ENCODE measurements at places on chromosomes 6 and 20. TPM values are rescaled to one million over a fixed set of nuclear protein-coding genes. Genes with fewer than 3 reads are reported as not detected.

DNA sequence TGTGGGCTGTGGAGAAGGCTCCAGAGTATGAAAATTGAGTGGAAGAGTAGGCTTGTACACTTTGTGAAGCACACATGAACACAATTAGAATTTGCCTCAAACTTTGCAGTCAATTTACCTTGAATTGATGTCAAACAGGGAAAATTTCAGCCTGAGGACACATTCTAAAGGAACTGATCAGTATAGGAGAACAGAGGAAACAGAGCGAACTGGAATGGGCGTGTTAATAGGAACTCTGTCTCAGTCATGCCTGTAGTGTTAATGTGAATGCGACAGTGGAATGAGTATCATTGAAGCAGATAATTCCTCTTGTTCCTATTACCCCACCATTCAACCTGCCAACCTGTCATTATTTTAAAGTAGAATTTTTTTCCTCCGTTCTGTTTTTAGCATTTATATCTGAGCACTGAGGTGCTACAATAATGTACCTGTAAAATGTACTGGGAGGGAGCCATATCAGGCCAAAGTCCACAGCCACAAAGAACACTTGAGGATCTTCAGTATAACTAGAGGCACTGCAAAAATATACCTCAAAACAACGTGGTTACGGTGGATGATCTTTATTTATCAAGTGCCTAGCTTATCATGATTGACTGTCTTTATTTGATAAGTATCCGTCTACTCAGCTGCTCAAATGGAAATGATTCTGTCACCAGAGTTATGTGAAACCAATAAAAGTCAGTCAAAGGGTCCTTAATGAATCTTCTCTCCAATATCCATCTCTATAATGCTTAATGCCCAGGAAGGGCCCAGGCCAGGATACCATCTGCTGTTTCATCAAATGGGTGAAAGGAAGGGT lies 125.3 kb upstream of the STMND1 start:
- H3K27ac ChIP-seq, result no peak overlapping the region
- H3K27me3 ChIP-seq, result no peaks in the 10 kb centered on the region
- H3K4me3 ChIP-seq, result no peak overlapping the region
- no peak for DNase-seq

DNA sequence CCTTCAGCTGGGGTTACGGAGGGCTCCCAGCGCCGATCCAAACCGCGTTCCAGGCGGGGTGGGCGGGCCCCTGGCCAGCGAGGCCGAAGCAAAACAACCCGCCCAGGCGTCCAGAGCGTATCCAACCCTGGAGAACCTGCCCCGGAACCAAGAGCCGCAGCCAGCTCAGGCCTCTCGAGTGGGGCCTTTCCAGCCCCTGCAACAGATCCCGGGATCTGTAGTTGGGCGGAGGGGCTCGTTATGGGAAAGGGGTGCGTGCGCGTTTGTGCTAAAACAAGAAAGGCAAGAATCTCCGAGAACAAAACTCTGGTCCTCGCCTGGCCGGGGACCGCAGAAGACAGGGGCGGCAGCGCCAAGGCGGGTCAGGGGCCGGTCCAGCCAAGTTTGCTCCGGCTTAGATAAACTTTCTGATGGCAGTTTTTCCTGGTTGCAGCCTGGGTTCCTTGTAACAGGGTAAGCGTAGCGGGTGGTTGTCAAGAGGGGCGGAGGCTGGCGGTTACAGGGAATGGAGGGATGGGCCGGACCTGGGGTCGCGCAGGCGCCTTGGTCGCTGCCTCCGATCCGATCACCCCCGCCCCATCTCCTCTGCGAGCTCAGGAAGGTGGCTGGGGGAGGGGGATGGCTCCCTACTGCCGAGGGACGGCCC lies 448 bp upstream of the RIN2 start:
- H3K36me3 ChIP-seq, result no peaks in the 10 kb centered on the region
- H3K4me3 ChIP-seq, result peak overlapping the region; percentile 72
- DNase-seq, result peak; percentile 92
- peaks cover 36% of the 10 kb centered on the region for H3K4me1 ChIP-seq

GRCh38 chr6:111662794-111663593 lies 57.3 kb upstream of the TRAF3IP2 start:
- DNase-seq, result peak; percentile 54
- H3K36me3 ChIP-seq, result no peaks in the 10 kb centered on the region
- no peak overlapping the region for H3K4me3 ChIP-seq
- H3K27me3 ChIP-seq, result no peaks in the 10 kb centered on the region

- DNase-seq, result peak; percentile 60
- no peak overlapping the region for H3K27ac ChIP-seq
- H3K4me1 ChIP-seq, result peaks cover 13% of the 10 kb centered on the region
- H3K27me3 ChIP-seq, result peaks cover 4% of the 10 kb centered on the region
Measured at GRCh38 chr20:50982363-50982762, 23.7 kb downstream of the MOCS3 start.

Gene WFDC2
- polyA plus RNA-seq, result 57.7 TPM

Gene BPI
- polyA plus RNA-seq, result not detected

Gene OTOR
- not detected for polyA plus RNA-seq

Gene IL20RA
- polyA plus RNA-seq, result 13.6 TPM
